ENCODE measurements at places on chromosomes 3 and 15. TPM values are rescaled to one million over a fixed set of nuclear protein-coding genes. Genes with fewer than 3 reads are reported as not detected.

The ALDH1A3 gene
- total RNA-seq, result not detected

The GRK7 gene
- total RNA-seq, result not detected

The BSN gene
- 0.06 TPM for total RNA-seq

The PPP4R2 gene
- 76.9 TPM for total RNA-seq

The CASR gene
- total RNA-seq, result 0.06 TPM

The BCL6 gene
- 12.7 TPM for total RNA-seq

The LIPC gene
- total RNA-seq, result 1.5 TPM

The ZBED2 gene
- 3.6 TPM for total RNA-seq

The SST gene
- not detected for total RNA-seq

The MESP1 gene
- total RNA-seq, result 1.6 TPM

The FYTTD1 gene
- total RNA-seq, result 35.7 TPM

The ISLR gene
- total RNA-seq, result not detected

The RASGRP1 gene
- total RNA-seq, result 185 TPM

The CLDN16 gene
- total RNA-seq, result not detected

The MITF gene
- total RNA-seq, result not detected

The RBP2 gene
- not detected for total RNA-seq

The MUC20 gene
- 1.4 TPM for total RNA-seq

The MED12L gene
- total RNA-seq, result 0.35 TPM

The GOLGA6L10 gene
- 0.54 TPM for total RNA-seq

The OXTR gene
- 0.65 TPM for total RNA-seq

The ALCAM gene
- 3.8 TPM for total RNA-seq

The GXYLT2 gene
- total RNA-seq, result not detected

The PDCD7 gene
- total RNA-seq, result 26.5 TPM

The ARID3B gene
- 29.0 TPM for total RNA-seq

The RPP25 gene
- total RNA-seq, result 6.4 TPM

The GOLGA6A gene
- not detected for total RNA-seq

The STRIT1 gene
- total RNA-seq, result not detected

The TF gene
- 0.45 TPM for total RNA-seq

The CA12 gene
- total RNA-seq, result not detected

The FURIN gene
- total RNA-seq, result 148 TPM

The ACKR2 gene
- 0.73 TPM for total RNA-seq

The NDUFB4 gene
- total RNA-seq, result 117 TPM

The GPR87 gene
- total RNA-seq, result 0.40 TPM

The RPP14 gene
- 12.7 TPM for total RNA-seq
